Eye (tissue), 1 donor: ENCODE measurements at places on chromosomes 16 and 17.

DNA sequence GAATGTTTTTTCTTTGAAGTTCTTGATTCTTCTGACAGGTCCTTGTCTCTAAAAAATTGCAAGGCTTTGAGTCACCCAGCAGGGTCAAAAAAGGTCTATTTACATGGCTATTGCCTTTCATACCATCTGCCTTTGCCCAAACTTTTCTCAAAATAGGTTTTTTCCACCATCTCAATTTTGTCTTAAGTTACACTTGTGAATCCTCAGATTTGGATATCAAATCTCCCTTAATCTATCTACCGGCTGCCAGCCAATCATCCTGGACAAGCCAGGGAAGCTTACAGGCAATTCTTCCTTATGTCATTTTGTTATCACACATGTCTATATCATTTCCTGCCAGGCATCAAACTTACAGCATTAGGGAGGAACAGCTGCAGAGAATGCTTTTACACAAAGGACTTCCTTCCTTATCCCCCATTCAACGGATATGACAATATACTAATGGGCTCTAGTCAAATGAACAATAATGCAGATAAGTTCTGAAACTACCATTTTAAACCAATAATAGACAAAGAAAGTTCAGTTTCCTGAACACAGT lies 104.1 kb upstream of the CORO6 start:
- DNase-seq = peak; percentile 60

DNA sequence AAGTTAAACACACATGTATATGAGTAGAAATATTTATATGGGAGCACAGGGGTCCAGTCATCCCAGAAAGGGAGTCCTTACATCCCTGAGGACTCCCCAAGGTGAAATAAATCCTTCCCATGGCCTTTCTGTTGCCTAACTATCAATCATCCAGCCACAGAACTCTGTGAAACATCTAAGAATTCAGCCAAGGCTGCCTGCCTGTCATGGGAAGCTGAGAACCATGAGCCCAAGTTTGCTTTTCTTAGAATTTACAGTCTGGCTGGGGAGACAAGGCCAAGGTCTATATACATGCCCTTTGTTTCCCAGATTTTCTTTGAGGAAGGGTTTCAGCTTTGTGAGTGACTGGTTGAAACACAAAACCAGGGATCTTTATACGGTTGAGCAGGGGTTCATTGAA lies 15.8 kb downstream of the MYL4 start:
- no peak for DNase-seq

GRCh38 chr17:8463099-8463498 lies 27.4 kb downstream of the NDEL1 start:
- no peak for DNase-seq

DNA sequence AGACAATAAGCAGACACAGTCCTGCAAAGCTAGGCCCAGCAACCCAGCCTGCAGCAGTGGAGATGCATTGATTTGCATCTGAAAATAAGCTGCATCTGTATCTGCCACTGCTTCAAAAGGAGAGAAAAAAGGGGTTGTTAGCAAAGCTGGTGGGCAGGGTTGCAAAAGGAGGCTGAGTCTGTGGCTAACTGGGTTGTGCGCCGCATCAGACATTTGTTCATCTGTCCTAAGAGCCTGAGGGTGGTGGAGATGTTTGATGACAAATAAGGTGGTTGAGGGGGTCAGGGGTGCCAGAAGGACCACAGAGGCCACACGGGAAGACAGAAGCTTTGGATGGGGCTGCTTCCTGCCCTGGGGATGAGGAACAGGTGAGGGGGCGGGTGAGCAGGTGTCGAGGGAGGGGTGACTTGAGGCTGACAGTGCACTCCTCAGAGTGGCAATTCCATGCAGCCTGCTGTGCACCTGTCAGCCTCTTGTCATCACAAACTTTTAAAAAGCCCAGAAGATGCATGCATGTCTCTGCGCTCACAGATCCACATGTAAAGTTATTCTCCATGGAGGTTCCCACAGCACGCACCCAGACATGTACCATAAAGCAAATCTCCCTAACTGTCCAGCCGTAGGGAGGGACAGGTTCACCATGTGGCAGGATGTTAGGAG lies 35.4 kb downstream of the WSB1 start:
- DNase-seq = no peak

DNA sequence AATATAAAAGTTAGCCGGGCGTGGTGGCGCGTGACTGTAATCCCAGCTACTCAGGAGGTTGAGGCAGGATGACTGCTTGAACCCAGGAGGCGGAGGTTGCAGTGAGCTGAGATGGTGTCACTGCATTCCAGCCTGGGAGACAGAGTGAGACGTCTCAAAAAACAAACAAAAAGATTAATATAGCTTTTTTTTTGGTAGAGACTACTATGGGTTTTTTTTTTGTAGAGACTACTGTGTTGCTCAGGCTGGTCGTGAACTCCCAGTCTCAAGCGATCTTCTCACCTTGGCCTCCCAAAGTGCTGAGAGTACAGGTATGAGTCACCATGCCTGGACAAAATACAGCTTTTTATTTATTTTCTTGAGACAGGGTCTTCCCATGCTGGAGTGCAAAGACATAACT lies 20.2 kb downstream of the ZNRF1 start:
- DNase-seq = no peak

- no peak for DNase-seq
These were observed 15.8 kb upstream of the DNAH17 start for GRCh38 chr17:78592991-78593329.
